ENCODE measurements at places on chromosomes 7 and 10.

DNA sequence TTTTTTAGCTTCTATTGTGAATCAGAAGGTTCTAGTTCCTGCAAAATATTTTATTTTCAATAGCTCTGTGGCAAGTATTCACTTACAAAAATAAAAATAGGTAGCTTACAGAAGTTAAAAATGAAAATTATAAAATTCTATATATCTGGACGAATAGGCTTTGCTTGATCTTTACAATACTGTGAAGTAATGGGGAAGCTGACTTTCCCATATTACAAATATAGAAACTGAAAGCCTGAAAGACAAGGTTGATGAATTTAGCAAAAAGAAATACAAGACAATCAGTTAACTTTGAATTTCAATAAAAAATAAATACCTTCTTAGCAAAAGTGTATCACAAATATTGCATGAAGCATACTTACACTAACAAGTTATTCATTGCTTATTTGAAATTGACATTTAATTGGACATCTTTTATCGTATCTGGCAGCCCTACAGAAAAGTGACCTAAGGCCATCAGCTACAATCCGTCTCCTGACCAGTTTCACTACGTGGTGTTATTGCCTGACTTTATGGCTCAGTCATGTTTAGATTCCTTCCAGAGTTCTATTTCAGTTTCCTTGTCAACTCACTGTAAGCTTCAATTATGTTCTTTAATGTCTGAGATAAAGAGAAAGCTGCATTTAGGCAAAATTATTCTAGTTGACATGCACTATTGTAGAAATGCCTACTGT is 310.5 kb upstream of the HGF start:
- no peak for DNase-seq

GRCh38 chr7:116024826-116025809 is 5.4 kb downstream of the TFEC start:
- DNase-seq = no peak

- DNase-seq = no peak
These were observed 56.3 kb downstream of the ZMIZ1 start for GRCh38 chr10:79125092-79125491.

GRCh38 chr7:4042402-4043045 is 639.6 kb upstream of the FOXK1 start:
- no peak for DNase-seq

DNA sequence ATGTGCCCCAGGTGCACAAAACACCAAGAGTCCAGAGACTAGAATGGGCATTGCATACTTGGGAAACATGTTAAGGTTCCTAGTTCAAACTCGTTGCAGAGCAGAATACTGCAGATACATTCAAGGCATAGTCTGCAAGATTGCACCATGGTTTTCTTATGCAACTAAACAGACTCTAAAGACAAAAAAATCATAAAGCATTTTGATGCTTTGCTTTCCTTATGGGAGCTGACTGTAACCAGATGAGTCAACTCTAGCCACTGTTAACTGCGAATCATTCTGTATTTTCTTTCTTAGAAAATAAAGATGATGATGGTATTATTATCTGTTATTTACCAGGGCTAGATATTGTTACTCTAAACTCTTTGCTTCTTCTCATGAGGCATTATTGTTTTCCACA is 19.7 kb downstream of the TRUB1 start:
- no peak for DNase-seq

Data from CD4-positive, alpha-beta T cell treated with Interleukin-6 for 4 hours (primary cell).